Occipital lobe (tissue), 3 donors: ENCODE measurements at places on chromosomes 2 and 18. TPM values are rescaled to one million over a fixed set of nuclear protein-coding genes. Genes with fewer than 3 reads are reported as not detected.

Gene KRTCAP3
- total RNA-seq, result not detected

Gene BCL2
- total RNA-seq, result 30.6 TPM

Gene GPR45
- 0.78 TPM for total RNA-seq

Gene CCDC102B
- total RNA-seq, result 20.1 TPM

Gene RAX
- not detected for total RNA-seq

DNA sequence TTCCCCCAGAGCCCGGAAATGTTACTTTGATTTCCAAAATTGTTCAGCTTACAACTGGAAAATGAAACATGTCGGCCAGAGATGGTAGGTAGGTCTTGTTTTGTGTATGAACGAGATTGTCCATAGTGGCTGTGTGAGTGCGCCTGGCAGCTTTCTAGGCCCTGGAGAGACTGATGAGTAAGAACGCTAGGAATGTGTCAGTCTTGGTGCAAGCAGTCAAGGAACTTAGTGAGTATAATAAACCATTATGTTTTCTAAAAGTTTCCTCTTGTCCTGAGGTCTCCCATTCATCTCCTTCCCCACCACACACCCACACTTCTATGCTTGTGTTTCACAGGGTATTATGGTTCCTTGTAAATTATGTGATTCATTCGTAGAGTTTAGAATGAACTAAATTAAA lies 234.2 kb downstream of the CDH2 start:
- no peak for DNase-seq

- DNase-seq, result no peak
Observed at GRCh38 chr2:157061799-157062198, 195.7 kb upstream of the GALNT5 start.

- peak; percentile 7 for DNase-seq
Observed at GRCh38 chr18:77207540-77207939, 42.1 kb upstream of the GALR1 start.

DNA sequence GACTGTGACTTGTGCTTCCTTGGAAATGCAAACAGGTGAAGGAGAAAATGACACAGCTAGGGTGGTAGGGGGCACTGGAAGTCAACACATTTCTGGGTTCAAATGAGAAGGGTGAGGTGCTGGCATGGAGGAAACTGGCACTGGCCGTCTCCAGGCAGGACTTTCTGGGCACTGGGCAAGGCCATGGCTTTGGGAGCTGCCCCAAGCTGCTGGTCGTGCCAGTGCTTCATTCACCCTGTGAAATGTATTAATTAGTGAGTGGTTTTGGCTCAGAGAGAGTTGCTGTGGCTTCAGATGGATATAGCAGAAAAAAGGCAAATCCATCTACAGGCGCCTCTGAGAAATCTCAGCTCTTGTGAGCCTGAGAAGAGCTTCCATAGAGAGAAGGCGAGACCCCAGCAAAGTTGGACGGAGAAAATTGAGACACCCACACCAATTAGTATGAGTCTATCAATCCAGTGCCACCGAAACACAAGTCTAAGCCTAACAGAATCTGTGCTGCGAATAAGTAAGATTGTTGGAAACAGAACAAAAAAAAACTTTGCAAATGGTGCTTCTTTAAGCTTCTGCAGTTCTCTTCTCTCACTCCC lies 202.1 kb upstream of the TNP1 start:
- no peak for DNase-seq

GRCh38 chr2:138841459-138841858 lies 61.3 kb upstream of the NXPH2 start:
- DNase-seq, result no peak

- no peak for DNase-seq
Observed at GRCh38 chr2:109370399-109371035, 241.5 kb downstream of the SH3RF3 start.

DNA sequence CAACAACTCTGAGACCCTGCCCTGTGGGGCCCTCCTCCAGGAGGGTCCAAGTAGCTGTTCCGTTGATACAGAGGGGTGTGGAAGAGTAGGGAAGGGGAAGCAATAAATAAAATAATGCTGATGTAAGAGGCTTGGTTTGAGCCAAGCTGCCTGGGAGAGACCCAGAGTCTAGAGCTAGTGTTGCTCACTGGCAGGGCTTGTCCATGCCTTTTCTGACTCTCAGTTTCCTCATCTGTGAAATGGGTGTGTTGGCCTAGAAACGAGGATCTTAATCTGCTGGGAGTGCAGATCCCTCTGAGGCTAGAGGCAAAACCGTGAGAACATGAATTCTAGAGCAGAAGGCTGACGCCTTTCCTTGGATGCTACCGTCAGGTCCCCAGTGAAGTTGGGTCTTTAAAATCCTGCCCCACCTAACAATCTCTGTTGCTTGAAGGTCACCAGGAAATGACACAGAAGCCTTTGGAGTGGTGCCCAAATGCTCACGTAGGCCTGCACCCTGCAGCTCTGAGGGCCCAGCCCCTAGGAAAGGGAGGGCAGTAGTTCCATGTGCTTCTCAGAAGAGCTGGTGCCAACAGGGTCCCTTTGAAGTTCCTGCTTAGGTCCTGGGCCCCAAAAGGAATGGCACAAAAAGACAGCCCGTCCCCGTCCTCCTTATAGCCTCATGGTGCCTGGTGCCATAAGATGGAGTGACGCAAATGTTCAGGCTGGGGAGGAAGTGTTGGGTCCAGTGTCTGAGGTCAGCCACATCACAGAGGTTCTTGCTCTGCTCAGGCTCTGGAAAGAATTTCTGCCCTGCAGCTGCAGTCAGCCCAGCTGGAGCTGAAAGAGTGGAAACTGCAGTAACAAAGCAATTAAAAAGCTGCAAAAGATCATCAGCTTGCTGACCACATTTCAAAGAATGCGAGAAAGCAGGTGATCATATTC lies 73.2 kb upstream of the SMAD2 start:
- no peak for DNase-seq

GRCh38 chr2:225824748-225825449 lies 425.4 kb downstream of the NYAP2 start:
- no peak for DNase-seq

GRCh38 chr2:26067980-26068507 lies 34.2 kb downstream of the RAB10 start:
- DNase-seq, result no peak

GRCh38 chr2:24734741-24735140 lies 58.5 kb downstream of the PTRHD1 start:
- no peak for DNase-seq

DNA sequence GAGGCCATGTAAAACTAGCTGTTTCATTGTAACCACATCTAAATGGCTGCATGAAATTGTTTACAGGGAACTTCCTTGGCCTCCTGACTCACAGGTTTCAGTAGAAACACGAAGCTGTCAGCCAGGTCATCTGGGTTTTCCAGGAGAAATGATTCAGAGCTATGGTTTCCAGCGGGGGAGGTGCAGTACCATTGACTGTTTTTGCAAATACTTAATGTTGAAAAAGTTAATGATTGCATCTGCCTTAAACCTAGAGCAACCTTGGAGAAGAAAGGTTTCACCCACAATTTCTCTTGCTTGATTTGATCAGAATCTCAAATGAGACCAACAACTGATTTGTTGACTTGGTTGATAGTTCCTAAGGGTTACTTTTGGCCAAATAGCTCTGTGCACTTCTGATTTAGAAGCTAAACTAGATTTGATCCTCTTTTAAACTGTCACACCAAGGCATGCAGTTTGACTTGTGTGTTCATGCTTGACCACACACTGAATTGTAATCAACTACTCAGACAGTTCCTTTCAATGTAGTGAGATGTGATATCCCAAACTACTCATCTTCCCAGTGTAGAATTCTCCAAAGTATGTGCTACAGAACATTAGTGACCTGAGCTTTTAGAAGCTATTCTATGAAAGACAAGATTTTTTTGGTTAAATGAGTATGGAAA lies 193.5 kb upstream of the CHST9 start:
- DNase-seq, result no peak

- DNase-seq, result no peak
Observed at GRCh38 chr2:195117011-195117410, 540.0 kb upstream of the SLC39A10 start.

DNA sequence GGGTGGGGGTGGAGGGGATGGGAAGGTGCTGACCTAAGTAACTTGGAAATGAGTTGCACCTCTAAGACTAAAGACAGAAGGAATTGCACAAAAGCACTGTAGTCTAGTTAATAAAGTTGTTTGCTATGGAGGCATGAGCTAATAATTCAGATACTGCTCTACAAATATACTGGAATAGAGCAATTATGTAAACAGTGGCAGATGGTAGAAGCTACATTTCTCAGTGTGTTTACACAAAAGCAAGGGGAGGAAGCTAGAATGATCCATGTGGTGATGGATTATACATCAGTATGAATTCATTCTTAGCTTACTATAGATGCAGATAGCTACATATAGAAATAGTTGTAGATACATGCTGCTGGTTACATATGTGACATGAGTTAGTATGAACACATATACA lies 27.6 kb upstream of the UBE2F start:
- DNase-seq, result no peak

DNA sequence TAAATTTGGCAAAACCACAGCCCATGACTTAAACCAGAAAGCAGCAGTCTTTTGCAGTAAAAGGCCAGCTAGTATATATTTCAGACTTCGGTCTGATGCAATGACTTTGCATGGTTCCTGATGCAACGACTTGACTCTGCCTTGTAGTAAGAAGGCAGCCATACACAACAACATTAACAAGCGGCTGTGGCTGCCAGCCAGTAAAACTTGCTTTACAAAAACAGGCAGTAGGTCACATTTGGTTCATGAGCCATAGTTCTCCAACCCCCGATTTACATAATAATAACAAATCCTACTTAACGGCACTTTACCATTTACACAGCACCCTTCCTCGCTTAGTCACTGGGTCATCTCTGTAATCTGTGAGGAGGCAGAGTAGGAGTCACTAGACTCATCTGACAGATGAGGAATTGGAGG lies 410.3 kb downstream of the LRATD1 start:
- no peak for DNase-seq

DNA sequence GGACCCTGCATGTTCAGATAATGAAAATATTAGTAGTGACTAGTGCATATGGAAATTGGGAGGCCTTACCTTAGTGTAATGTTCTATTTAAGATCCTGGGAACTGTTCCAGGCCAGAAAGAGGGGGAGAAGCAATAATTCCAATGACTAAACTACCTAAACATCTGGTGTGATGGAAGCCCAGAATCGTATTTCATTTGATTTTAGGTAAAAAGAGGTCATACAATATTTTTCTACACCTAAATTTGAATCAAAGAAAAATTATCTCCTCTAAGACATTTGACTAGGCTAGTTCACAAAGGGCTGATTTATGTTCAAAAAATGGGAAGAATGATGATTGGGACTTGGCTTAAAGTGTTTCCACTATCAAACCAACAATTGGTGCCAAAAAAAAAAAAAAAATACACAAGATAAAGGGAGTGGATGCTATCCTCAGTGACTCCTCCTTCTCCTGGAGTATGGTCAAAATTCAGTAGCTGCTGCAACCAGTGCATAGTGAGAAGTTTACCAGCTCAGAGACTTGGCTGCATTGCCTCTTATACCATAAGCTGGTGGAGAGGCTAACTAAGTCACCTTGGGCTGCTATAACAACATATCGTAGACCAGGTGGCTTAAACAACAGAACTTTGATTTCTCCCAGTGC lies 1038.3 kb upstream of the ACVR2A start:
- no peak for DNase-seq

DNA sequence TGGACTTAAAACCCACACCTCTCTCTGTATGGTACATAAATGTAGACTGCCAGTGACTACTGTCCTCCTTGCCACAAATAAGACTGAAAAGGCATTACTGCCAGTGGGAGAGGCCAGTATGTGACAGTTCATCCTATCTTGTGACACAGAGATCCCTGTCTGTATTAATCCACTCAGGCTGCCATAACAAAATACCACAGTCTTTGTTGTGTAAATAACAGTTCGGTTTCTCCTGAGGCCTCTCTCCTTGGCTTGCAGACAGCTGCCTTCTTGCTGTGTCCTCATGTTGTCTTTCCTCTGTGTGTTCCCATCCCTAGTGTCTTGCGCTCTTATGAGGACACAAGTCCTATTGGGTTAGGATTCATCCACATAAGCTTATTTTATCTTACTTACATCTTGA lies 46.4 kb upstream of the IL1RL1 start:
- DNase-seq, result no peak

GRCh38 chr18:48975817-48976649 lies 25.3 kb upstream of the SMAD7 start:
- DNase-seq, result peak; percentile 30

DNA sequence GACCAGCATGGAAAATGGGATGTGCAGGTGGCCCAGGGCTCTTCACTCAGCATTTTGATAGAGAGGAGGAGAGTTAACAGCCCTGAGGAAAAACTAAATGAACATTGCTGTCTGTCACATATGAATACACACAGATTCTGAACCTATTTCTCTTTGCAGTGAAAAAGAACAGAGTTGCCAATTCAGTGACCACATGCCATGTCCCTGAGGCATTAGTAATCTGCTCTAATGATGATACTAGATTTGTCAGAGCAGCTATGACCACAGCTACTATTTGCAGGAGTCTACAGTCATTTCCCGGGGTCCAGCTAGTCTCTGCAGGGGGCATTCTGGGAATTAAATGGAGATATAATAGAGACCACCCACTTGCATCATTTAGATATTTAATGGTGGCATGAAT lies 267.6 kb downstream of the TMX3 start:
- DNase-seq, result no peak

GRCh38 chr2:52629531-52629930 lies 1138.1 kb upstream of the CHAC2 start:
- DNase-seq, result no peak

- no peak for DNase-seq
Observed at GRCh38 chr2:9094117-9094516, 90.6 kb upstream of the MBOAT2 start.

DNA sequence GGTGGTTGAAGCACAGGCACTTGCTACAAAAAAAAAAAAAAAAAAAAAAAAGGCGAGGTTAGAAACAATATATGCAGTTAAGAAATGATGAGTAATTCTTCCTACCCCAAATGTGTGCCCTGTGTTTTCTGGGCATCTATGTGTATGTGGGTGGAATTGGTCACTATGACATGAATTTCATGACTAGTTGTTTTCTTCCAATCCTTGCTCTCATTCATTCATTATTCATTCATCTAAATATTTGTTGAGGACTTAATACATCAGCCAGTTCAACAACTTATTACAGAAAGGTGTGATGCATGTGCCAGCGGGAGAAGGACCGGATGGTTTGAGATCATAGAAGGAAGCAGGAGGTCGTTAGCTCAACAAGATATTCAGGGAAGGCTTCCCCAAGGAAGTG lies 8.3 kb upstream of the EGR4 start:
- no peak for DNase-seq

GRCh38 chr2:241926541-241927311 lies 57.2 kb downstream of the RTP5 start:
- no peak for DNase-seq

- DNase-seq, result no peak
Observed at GRCh38 chr2:85183076-85183475, 49.9 kb downstream of the TCF7L1 start.
